ENCODE measurements at places on chromosomes 3 and 15.

DNA sequence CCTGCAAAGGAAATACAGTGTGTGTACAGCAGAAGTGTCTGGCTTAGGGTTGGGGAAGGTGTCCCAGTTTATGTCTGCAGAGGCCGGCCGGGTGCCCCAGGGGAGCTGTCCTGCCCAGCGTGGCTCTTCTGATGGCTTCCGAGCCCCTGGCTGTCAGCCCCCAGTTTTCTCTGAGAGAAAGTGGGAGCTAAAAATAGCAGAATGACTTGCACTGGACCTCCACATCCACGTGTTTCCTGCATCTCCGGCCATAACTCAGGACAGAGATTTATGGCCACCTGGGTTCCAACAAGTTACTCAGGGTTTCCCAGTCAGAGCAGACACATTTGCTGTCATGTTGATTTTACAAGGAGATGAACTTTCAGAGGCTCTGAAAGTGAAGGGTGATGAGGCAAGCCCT lies 192.0 kb downstream of the ATP10A start:
- DNase-seq: peak; percentile 63

- DNase-seq: no peak
These were observed 62.7 kb downstream of the SCN5A start for GRCh38 chr3:38586546-38587520.

DNA sequence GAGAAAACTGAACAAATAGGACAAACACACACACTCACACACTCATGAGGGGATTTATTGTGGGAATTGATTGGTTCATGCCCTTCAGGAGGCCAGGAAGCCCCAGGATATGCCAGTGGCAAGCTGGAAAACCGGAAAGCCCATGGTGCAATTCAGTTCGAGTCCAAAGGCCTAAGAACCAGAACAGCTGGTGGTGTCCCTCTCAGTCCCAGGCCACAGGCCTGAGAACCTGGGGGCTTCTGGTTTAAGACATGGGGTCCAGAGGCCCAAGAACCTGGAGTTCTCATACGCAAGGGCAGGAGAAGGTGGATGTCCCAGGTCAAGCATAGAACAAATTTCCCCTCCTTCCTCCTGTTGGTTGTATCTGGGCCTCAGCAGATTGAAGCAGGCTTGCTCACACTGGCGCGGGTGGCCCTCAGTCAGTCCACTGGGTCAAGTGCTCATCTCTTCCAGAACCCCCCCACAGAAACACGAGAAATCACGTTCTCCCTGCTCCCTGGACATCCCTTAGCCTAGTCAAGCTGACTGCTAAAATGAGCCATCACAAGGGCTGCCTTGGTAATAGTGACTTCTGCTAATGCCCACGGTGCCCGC lies 50.1 kb upstream of the RPL32 start:
- DNase-seq: no peak

- DNase-seq: no peak
These were observed 31.0 kb downstream of the PRR20G start for GRCh38 chr3:127256733-127257271.

- no peak for DNase-seq
These were observed 2.1 kb upstream of the PARP14 start for GRCh38 chr3:122678506-122678905.

GRCh38 chr3:10286596-10287295 lies 6.0 kb downstream of the GHRL start:
- no peak for DNase-seq

DNA sequence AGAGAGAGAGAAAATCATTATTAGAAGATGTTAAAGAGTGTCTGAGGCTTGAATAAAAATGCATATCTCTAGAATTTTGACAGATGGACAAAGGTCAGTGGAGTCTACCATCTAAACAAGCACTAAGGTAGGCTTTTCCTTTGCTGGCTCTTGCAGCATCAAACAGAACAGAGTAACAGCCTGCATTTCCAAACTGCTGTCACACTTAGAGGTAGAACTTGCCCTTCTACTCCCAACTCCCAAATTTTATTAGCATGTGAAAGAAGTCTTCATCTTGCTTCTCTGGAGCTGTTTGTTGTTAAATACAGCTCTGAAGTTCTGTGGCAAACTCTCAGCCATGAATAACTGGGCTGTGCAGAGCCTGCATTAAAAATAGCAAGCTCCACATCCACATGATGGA lies 4.1 kb upstream of the MB21D2 start:
- no peak for DNase-seq

Measured in right hindlimb (tissue), 1 donor.